ENCODE measurements at places on chromosomes 2 and 18. TPM values are rescaled to one million over a fixed set of nuclear protein-coding genes. Genes with fewer than 3 reads are reported as not detected.

The LCT gene
- total RNA-seq: 0.32 TPM

- no peak overlapping the region for H3K27ac ChIP-seq
- no peaks in the 10 kb centered on the region for H3K4me1 ChIP-seq
- DNase-seq: no peak
- no peak overlapping the region for H3K4me3 ChIP-seq
- no peaks in the 10 kb centered on the region for H3K36me3 ChIP-seq
- peaks cover 2% of the 10 kb centered on the region for H3K27me3 ChIP-seq
These were observed 134.7 kb downstream of the ACOXL start for GRCh38 chr2:110867078-110867477.

DNA sequence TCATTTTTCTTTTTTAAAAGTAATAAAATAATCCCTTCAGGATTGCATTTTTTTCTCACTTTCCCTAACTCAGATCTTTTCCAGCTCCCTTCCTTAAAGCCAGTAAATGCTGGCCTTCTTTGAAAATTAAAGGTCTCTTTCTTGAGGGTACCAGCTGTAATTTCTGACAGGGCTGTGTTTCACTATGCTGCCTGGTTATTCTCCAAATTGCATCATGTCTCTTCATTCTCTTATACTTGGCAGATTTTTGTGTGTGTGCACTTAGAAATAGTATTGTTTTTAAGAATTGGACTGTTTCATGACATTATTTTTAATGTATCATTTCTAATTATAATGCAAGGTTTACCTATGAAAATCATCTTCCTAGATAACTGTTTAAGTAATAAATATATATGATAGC lies 72.0 kb upstream of the EPB41L5 start:
- no peak overlapping the region for H3K27ac ChIP-seq
- H3K4me1 ChIP-seq: no peaks in the 10 kb centered on the region
- H3K4me3 ChIP-seq: no peak overlapping the region
- peaks cover 10% of the 10 kb centered on the region for H3K36me3 ChIP-seq

- H3K4me3 ChIP-seq: no peak overlapping the region
- no peaks in the 10 kb centered on the region for H3K36me3 ChIP-seq
- H3K4me1 ChIP-seq: peaks cover 23% of the 10 kb centered on the region
- peak; percentile 56 for DNase-seq
- H3K27me3 ChIP-seq: no peaks in the 10 kb centered on the region
- peak overlapping the region; percentile 44 for H3K27ac ChIP-seq
These were observed 125.9 kb downstream of the ANTXR1 start for GRCh38 chr2:69138793-69139459.

GRCh38 chr18:62852851-62853250 lies 137.5 kb downstream of the PHLPP1 start:
- no peaks in the 10 kb centered on the region for H3K36me3 ChIP-seq
- no peak overlapping the region for H3K4me3 ChIP-seq
- no peaks in the 10 kb centered on the region for H3K4me1 ChIP-seq

GRCh38 chr2:18455236-18455862 lies 105.1 kb downstream of the RDH14 start:
- H3K4me3 ChIP-seq: no peak overlapping the region
- H3K4me1 ChIP-seq: no peaks in the 10 kb centered on the region
- H3K27ac ChIP-seq: peak overlapping the region; percentile 10
- no peak for DNase-seq
- no peaks in the 10 kb centered on the region for H3K27me3 ChIP-seq
- no peaks in the 10 kb centered on the region for H3K36me3 ChIP-seq

- H3K36me3 ChIP-seq: no peaks in the 10 kb centered on the region
- H3K4me3 ChIP-seq: no peak overlapping the region
- H3K27me3 ChIP-seq: no peaks in the 10 kb centered on the region
- H3K4me1 ChIP-seq: no peaks in the 10 kb centered on the region
- no peak overlapping the region for H3K27ac ChIP-seq
These were observed 1355.1 kb upstream of the SLC39A10 start for GRCh38 chr2:194301946-194302345.

DNA sequence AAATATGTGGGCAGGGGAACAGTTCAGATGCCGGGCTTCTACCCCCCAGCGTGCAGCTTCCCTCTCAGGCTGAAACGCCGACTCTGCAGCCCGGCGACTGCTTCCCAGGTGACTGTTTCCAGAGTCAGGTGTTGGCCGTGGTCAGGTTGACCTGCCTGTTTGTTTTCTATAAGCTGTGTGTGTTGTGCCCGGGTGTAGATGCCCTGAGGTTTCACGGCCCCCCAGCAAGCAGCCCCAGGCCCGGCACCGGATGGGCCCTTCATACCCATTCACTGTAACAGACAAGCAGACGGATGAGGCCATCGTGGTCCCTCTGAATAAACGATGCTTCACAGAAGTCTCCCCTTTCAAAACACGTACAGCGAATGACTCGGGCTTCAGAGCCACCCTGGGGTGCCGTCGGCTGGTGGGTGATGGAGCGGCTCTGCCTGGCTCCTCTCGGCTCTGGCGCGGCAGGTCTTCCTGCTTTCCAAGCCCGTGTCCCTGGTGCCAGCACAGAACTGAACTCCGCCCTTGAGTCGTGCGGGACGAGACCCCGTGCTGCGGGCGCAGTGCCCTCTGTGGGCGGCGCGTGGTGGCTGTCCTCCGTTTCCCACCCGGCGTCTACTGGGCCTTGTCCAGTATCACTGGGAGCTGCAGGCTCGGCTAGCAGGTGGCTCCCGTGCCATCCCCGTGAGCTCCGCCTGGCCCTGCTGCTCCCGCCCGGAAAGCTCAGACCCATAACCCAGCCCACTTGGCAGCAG lies 15.0 kb upstream of the KCNG2 start:
- peak; percentile 5 for DNase-seq
- H3K27me3 ChIP-seq: peaks cover 20% of the 10 kb centered on the region
- no peaks in the 10 kb centered on the region for H3K36me3 ChIP-seq
- H3K4me1 ChIP-seq: no peaks in the 10 kb centered on the region
- H3K27ac ChIP-seq: no peak overlapping the region
- no peak overlapping the region for H3K4me3 ChIP-seq

The CCDC68 gene
- total RNA-seq: 72.9 TPM

- H3K4me3 ChIP-seq: no peak overlapping the region
- H3K27me3 ChIP-seq: no peaks in the 10 kb centered on the region
- no peak for DNase-seq
- H3K4me1 ChIP-seq: no peaks in the 10 kb centered on the region
- H3K36me3 ChIP-seq: no peaks in the 10 kb centered on the region
These were observed 74.0 kb downstream of the CMPK2 start for GRCh38 chr2:6791682-6792081.

GRCh38 chr2:196502386-196502785 lies 137.1 kb upstream of the CCDC150 start:
- H3K36me3 ChIP-seq: no peaks in the 10 kb centered on the region
- H3K4me3 ChIP-seq: no peak overlapping the region
- no peak overlapping the region for H3K27ac ChIP-seq
- no peaks in the 10 kb centered on the region for H3K4me1 ChIP-seq
- no peaks in the 10 kb centered on the region for H3K27me3 ChIP-seq

The EFEMP1 gene
- total RNA-seq: 25.3 TPM

- no peak overlapping the region for H3K27ac ChIP-seq
- H3K27me3 ChIP-seq: no peaks in the 10 kb centered on the region
- H3K4me1 ChIP-seq: no peaks in the 10 kb centered on the region
- no peak overlapping the region for H3K4me3 ChIP-seq
- no peaks in the 10 kb centered on the region for H3K36me3 ChIP-seq
- DNase-seq: no peak
These were observed 81.7 kb upstream of the CAPN13 start for GRCh38 chr2:30888852-30889409.

DNA sequence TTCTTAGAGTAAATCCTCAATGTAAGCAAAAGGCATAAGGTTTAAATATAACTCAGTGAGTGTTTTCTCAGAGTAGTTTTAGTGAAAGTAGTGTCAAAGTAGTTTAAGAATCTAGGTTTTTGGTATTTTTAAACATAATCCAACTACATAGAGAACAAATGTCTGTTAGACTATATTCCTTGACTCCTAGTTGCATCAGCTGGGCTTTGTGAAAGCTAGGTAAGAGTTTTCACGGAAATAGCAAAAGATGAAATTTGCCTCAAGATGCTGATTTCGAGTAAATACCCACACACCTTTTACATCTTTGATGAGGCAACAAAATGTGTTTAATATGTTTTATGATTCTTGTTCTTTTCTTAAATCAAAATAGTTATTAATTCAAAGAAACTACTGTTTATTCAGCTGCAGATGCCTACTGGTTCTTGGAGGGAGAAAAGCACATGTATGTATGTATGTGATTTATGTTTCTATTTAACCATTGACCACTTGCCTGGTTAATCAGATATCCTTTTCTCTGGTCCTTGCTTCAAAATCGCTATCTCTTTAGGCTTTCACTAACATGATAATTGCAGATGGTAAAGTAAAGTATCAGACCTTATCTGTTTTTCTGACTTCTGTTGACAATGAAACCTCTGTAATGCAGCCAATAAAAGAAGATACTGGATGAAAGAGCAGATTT lies 117.4 kb upstream of the NOSTRIN start:
- no peaks in the 10 kb centered on the region for H3K27me3 ChIP-seq
- H3K4me3 ChIP-seq: no peak overlapping the region
- no peak overlapping the region for H3K27ac ChIP-seq
- DNase-seq: no peak
- H3K4me1 ChIP-seq: no peaks in the 10 kb centered on the region

The DNER gene
- 1.9 TPM for total RNA-seq

DNA sequence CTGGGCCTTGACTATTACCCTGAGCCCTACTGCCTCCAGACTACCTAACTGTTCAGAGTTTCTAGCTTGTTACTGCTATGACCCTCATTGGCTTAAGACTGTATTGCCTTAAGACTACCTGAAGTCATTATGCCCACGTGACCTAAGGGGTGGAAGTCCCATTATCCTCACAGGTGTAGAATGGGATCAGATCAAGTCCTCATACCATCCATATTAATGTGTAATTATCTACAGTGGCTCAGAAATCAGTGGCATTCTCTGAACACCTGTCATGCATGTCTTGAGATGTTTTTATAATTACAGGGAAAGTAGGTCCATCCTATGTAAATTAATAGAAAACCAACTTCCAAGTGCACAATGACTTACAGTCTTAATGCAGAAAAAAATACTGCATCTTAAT lies 124.0 kb upstream of the CDC42EP3 start:
- peaks cover 13% of the 10 kb centered on the region for H3K4me1 ChIP-seq
- no peak overlapping the region for H3K4me3 ChIP-seq
- H3K36me3 ChIP-seq: no peaks in the 10 kb centered on the region
- H3K27me3 ChIP-seq: no peaks in the 10 kb centered on the region
- no peak for DNase-seq

DNA sequence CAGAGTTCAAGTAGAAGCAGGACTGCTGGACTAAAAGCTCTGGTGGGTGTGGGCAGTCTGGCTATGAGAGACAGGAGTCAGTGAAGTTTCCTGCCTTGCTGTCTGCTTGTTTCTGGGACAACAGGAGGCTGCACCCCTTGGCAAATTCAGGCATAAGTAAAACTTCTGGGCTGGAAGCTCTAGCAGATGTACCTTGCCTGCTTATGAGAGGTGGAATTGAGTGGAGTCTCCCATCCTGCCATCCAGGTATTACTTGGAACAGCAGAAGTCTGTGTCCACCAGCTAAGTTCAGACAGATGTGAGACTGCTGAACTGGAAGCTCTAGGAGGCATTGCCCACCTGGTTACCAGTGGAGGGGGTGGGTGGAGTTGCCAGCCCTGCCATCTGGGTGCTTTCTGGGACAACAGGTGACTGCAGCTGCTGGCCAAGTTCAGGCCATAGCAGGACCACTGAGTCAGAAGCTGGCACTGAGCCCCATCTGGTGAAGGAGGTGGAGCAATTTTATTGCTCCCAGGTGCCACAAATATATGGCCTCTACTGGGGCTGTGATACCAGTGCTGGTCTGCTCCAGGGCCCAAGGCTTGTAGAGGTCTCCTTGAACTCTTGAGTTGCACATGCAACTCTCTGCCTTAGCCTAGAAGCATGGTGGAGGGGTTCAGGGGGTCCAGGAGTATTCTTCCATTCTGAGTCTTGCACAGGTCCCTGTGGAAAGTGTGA lies 199.4 kb upstream of the FN1 start:
- no peak overlapping the region for H3K4me3 ChIP-seq
- no peaks in the 10 kb centered on the region for H3K4me1 ChIP-seq
- DNase-seq: no peak
- H3K27me3 ChIP-seq: no peaks in the 10 kb centered on the region
- no peak overlapping the region for H3K27ac ChIP-seq
- no peaks in the 10 kb centered on the region for H3K36me3 ChIP-seq

The DLGAP1 gene
- 7.2 TPM for total RNA-seq

The TMEM37 gene
- 18.7 TPM for total RNA-seq

DNA sequence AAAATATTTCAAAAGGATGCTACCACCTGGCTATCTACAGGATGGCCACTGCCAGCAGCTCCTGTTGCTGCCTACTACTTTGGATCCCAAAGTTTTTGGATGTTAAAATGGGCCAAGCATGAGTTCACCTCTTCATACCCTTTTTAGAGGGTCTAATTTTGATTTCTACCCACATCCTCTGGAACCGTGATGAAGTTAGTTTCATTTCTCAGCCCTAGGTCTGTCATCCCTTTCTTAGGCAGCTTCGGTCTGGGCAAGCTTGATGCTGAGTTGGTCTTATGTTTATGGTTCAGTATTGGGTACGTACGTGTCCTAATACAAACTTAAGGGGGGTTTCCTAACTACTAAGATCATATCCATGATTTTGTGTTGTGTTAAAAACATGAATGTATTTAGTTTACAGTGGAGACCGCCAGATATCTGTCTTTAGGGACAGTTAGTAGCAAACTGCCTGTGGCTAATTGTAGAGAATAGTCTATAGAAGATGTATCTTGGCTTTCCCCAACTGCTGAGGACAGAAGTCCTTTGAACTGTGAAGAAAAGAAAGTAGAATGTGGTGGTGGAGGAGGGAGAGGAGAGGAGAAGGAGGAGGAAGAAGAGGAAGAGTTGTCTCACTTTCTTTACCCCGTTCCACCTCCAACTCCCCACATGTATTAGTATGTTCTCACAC lies 184.9 kb downstream of the UBE2E3 start:
- H3K4me1 ChIP-seq: no peaks in the 10 kb centered on the region
- no peaks in the 10 kb centered on the region for H3K36me3 ChIP-seq
- H3K27me3 ChIP-seq: no peaks in the 10 kb centered on the region
- no peak overlapping the region for H3K4me3 ChIP-seq

DNA sequence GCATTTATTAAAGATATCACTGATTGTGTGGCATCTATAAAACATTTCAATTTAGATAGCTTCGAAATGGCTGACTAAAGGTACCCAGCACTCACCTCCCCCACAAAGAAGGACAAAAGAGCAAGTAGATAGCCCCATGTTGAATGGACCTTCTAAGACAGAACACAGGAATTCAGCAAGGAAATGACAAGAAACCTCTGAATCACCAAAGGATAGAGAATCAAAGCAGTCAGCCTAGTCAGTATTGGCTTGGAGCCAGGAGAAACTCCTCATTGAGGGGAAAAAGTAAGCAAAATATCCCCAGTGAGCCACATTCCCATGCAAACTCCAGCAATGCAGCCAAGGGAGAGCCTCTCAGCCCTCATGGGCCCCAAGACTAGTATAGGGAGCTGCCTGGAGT lies 113.7 kb downstream of the BARD1 start:
- no peaks in the 10 kb centered on the region for H3K27me3 ChIP-seq
- no peak overlapping the region for H3K27ac ChIP-seq

- no peak overlapping the region for H3K4me3 ChIP-seq
- H3K36me3 ChIP-seq: no peaks in the 10 kb centered on the region
- no peaks in the 10 kb centered on the region for H3K27me3 ChIP-seq
- H3K4me1 ChIP-seq: no peaks in the 10 kb centered on the region
- DNase-seq: no peak
These were observed 662.3 kb downstream of the IRS1 start for GRCh38 chr2:226137201-226137811.
